ENCODE measurements at places on chromosomes 11 and 22. TPM values are rescaled to one million over a fixed set of nuclear protein-coding genes. Genes with fewer than 3 reads are reported as not detected.

Gene ANO5
- not detected for total RNA-seq

Gene GGTLC2
- not detected for total RNA-seq

Gene RASD2
- under 0.01 TPM for total RNA-seq

Gene TMEM191B
- 0.28 TPM for total RNA-seq

Gene SLC1A2
- 0.56 TPM for total RNA-seq

Gene CPT1A
- 18.6 TPM for total RNA-seq

Gene PTPRJ
- total RNA-seq = 14.9 TPM

Gene CD6
- not detected for total RNA-seq

Gene SBF1
- total RNA-seq = 22.8 TPM

Gene C11orf16
- total RNA-seq = not detected

Gene SERPIND1
- total RNA-seq = not detected

Gene CCDC88B
- total RNA-seq = 1.7 TPM

Gene RASL10A
- total RNA-seq = not detected

Gene KRTAP5-10
- not detected for total RNA-seq

Gene C11orf71
- total RNA-seq = 3.6 TPM

Gene CCDC73
- not detected for total RNA-seq

Gene CALCA
- not detected for total RNA-seq

Gene HBD
- 6.3 TPM for total RNA-seq

Gene NEAT1
- total RNA-seq = 30.1 TPM

Gene PYGM
- 0.18 TPM for total RNA-seq

Gene OR51I1
- total RNA-seq = not detected

Gene BCL2L13
- 86.7 TPM for total RNA-seq

Gene ROBO4
- total RNA-seq = 0.56 TPM

Gene MEI1
- 1.1 TPM for total RNA-seq

Gene DMC1
- 0.18 TPM for total RNA-seq

Gene BTG4
- not detected for total RNA-seq

Gene PTPRCAP
- total RNA-seq = not detected

Gene ISX
- total RNA-seq = not detected

Gene CNGA4
- under 0.01 TPM for total RNA-seq

Gene PRAME
- total RNA-seq = not detected

Gene NAALAD2
- total RNA-seq = not detected

Gene CCDC116
- not detected for total RNA-seq

Gene OAF
- total RNA-seq = 10.8 TPM

Gene TKFC
- 8.9 TPM for total RNA-seq

Gene SCUBE2
- 0.72 TPM for total RNA-seq

Gene MPPED2
- not detected for total RNA-seq

Gene LRRC56
- 0.28 TPM for total RNA-seq

Gene KIRREL3
- 10.9 TPM for total RNA-seq

Gene ACRV1
- not detected for total RNA-seq

Gene MFNG
- total RNA-seq = not detected

Gene OTOG
- total RNA-seq = not detected

Gene PNPLA5
- total RNA-seq = 0.18 TPM

Gene IL17REL
- not detected for total RNA-seq

Gene CHKA
- 4.5 TPM for total RNA-seq

Gene ALDH3B1
- total RNA-seq = 11.9 TPM

Gene YAP1
- 251 TPM for total RNA-seq

Gene LGR4
- total RNA-seq = 8.1 TPM

Gene TMEM41B
- total RNA-seq = 36.7 TPM
